ENCODE measurements at places on chromosomes 3 and 15.

GRCh38 chr15:39124155-39124552, 456.7 kb upstream of the THBS1 start:
- DNase-seq = no peak
- peaks cover 10% of the 10 kb centered on the region for H3K4me1 ChIP-seq
- no peak overlapping the region for H3K27ac ChIP-seq
- H3K27me3 ChIP-seq = peaks cover 15% of the 10 kb centered on the region
- no peak overlapping the region for H3K4me3 ChIP-seq

- no peak for DNase-seq
- H3K27me3 ChIP-seq = no peaks in the 10 kb centered on the region
- H3K4me1 ChIP-seq = peaks cover 2% of the 10 kb centered on the region
- no peak overlapping the region for H3K27ac ChIP-seq
- no peak overlapping the region for H3K4me3 ChIP-seq
- H3K36me3 ChIP-seq = no peaks in the 10 kb centered on the region
These were observed 278.7 kb upstream of the KCNMB2 start for GRCh38 chr3:178257491-178257890.

GRCh38 chr3:18288243-18288642, 136.9 kb downstream of the SATB1 start:
- H3K4me1 ChIP-seq = no peaks in the 10 kb centered on the region
- no peak overlapping the region for H3K27ac ChIP-seq
- no peaks in the 10 kb centered on the region for H3K27me3 ChIP-seq
- H3K4me3 ChIP-seq = no peak overlapping the region

- DNase-seq = no peak
- H3K27me3 ChIP-seq = peaks cover 3% of the 10 kb centered on the region
- H3K4me1 ChIP-seq = no peaks in the 10 kb centered on the region
These were observed 36.2 kb upstream of the TLE3 start for GRCh38 chr15:70133781-70134421.

GRCh38 chr3:33218446-33219174, at the start of gene SUSD5:
TSS of gene SUSD5 (minus strand) at chr3:33218810. CDS start at chr3:33218797, 13 bp downstream.
- no peaks in the 10 kb centered on the region for H3K36me3 ChIP-seq
- peaks cover 8% of the 10 kb centered on the region for H3K4me1 ChIP-seq
- peak within 1 kb of the TSS; percentile 6 for H3K4me3 ChIP-seq
- peak; percentile 31 for DNase-seq

- peaks cover 29% of the 10 kb centered on the region for H3K4me1 ChIP-seq
- H3K36me3 ChIP-seq = no peaks in the 10 kb centered on the region
- H3K27me3 ChIP-seq = no peaks in the 10 kb centered on the region
- DNase-seq = no peak
These were observed 51.5 kb upstream of the GSK3B start for GRCh38 chr3:120145542-120146285.

- peak; percentile 32 for DNase-seq
- H3K27me3 ChIP-seq = no peaks in the 10 kb centered on the region
- peaks cover 9% of the 10 kb centered on the region for H3K4me1 ChIP-seq
- peak overlapping the region; percentile 82 for H3K27ac ChIP-seq
- peaks cover 87% of the 10 kb centered on the region for H3K36me3 ChIP-seq
These were observed 36.0 kb downstream of the PSTPIP1 start for GRCh38 chr15:77030928-77031375.

DNA sequence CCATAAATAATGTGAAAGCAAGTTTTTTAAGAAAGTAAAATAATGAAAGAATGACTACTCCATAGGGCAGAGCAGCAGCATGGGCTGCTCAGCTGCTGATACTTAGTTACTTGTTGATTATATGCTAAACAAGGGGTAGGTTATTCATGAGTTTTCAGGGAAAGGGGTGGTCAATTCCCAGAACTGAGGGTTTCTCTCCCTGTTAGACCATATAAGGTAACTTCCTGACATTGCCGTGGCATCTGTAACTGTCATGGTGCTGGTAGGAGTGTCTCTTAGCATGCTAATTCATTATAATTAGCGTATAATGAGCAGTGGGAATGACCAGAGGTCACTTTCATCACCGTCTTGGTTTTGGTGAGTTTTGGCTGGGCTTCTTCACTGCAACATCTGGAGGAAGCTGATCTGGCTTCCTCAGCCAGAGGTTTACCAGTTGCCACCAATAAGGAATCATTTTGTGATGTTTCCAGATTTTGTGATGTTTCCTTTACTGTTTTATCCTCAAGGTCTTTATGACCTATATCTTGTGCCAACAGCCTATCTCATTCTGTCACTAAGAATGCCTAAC, 121.8 kb upstream of the CHL1 start:
- H3K27ac ChIP-seq = no peak overlapping the region
- peaks cover 12% of the 10 kb centered on the region for H3K27me3 ChIP-seq
- no peak for DNase-seq
- no peaks in the 10 kb centered on the region for H3K4me1 ChIP-seq
- no peak overlapping the region for H3K4me3 ChIP-seq
- no peaks in the 10 kb centered on the region for H3K36me3 ChIP-seq

GRCh38 chr3:42693530-42693930, 8.2 kb downstream of the KLHL40 start:
- H3K27me3 ChIP-seq = peaks cover 3% of the 10 kb centered on the region
- H3K27ac ChIP-seq = no peak overlapping the region
- peaks cover 3% of the 10 kb centered on the region for H3K4me1 ChIP-seq
- H3K36me3 ChIP-seq = no peaks in the 10 kb centered on the region

DNA sequence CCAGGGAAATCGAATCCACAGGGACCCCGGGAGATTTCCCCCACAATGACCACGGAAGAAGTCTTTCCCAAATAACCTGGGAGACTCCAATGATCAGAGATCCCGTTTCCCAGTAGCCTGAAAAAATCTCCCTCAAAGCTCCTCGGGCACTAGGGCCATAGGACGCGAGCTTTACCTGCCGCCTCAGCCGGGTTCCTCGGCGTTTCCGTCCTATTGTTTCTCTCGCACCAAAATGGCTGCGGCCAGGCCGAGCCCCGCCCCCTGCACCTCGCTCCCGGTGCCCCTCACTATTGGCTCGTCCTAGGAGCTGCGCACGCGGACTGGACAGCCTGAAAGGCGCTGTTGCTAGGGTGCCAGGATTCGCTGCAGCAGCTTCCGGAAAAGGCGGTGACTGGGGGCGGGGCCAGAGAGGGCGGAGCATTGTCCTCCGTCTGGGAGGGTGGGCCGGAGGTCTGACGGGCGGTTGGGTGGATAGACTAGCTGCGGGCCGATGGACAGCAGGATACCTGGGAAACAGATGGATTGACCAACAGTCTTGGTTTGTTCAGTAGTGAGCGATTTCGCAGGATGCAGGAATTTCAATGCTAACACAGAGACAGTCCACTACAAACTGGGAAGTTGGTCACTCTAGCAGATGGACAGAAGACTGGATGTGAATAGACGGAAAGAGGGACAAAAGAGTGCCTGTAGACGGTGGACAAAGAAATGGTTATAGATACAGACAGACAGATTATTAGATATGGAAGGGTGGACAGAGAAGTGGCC, at the start of gene IP6K2:
IP6K2 (minus strand) TSS at position 240 of the 765 bp plus-strand sequence. CDS start 21,930 bp downstream, outside the sequence.
- peak within 1 kb of the TSS; percentile 98 for H3K4me3 ChIP-seq
- peaks cover 44% of the 10 kb centered on the region for H3K36me3 ChIP-seq
- DNase-seq = peak; percentile 99
- peak within 1 kb of the TSS; percentile 95 for H3K27ac ChIP-seq

DNA sequence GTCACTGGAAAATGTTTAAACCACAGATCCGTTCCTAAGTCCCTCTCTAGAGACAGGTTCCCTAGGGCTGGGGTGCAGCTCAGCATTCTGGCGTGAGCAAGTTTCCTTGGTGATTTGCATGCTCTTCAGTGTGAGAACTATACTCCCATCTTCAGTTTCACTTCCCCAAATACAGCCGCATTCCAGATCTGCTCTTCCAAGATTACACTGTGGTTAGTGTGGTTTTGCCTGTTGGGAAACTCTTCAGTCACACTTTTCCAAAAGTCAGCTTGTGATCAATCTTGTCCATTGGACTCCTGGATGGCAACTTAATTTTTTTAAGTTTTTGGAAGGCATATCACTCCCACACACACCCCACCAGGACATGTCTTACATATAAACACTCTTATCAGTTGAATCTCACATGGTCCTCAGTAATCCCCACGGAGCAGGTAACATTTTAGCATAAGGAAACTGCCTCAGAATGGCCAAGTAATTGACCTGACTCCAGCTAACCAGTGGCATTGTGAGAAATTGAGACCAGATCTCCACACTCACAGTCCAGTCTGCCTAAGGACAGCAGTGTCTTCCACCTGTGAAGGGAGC, 33.5 kb upstream of the PTPN23 start:
- H3K27me3 ChIP-seq = no peaks in the 10 kb centered on the region
- H3K4me3 ChIP-seq = no peak overlapping the region
- peaks cover 48% of the 10 kb centered on the region for H3K36me3 ChIP-seq
- H3K27ac ChIP-seq = no peak overlapping the region
- peaks cover 3% of the 10 kb centered on the region for H3K4me1 ChIP-seq

GRCh38 chr3:74331711-74332110, 282.7 kb downstream of the CNTN3 start:
- H3K4me3 ChIP-seq = no peak overlapping the region
- H3K4me1 ChIP-seq = no peaks in the 10 kb centered on the region
- H3K27me3 ChIP-seq = no peaks in the 10 kb centered on the region
- no peak overlapping the region for H3K27ac ChIP-seq
- DNase-seq = no peak

DNA sequence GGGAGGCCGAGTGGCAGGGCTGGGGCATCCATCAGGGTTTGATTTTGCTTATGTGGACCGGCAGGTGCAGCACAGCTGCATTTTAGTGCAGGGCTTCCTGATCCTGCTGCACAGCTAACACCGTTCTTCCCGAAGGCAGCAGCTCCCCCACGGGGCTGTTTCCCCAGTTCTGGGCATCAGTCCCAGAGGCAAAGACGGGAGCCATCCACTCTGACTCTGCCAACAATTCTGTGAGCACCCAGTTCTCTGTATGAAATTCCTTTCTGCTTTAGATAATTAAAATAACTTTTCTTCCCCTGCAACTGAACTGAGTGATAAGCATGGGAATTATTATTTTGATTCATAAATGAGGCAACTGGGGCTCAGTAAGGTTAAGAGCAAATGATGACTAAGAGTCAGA, 262.9 kb upstream of the ATP10A start:
- no peak for DNase-seq

GRCh38 chr3:11291808-11292207, 19.6 kb downstream of the ATG7 start:
- peak overlapping the region; percentile 34 for H3K4me3 ChIP-seq
- peaks cover 65% of the 10 kb centered on the region for H3K4me1 ChIP-seq
- peak overlapping the region; percentile 94 for H3K27ac ChIP-seq

- no peak for DNase-seq
- H3K27me3 ChIP-seq = no peaks in the 10 kb centered on the region
- peaks cover 19% of the 10 kb centered on the region for H3K4me1 ChIP-seq
- H3K36me3 ChIP-seq = no peaks in the 10 kb centered on the region
These were observed 21.9 kb downstream of the LTF start for GRCh38 chr3:46442576-46443530.

DNA sequence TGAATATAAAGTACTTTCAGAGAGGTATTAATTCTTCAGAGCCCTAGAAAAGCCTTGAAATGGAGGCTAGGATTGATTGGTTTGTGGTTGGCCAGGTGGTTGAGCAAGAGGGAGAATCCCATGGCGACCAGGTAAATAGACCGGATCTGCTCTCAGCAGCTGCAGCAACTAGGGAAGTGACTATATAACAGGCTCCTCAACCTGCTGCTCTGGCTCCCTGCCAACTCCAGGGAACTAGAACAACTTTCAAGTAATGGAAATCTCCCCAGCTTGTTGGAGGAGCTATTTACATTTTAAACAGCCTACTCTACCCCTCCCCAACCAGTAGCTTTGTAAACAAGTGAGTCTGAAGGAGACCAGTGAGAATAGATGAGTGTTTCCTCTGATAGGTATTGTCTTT, 121.8 kb upstream of the CADM2 start:
- DNase-seq = no peak
- H3K4me1 ChIP-seq = no peaks in the 10 kb centered on the region
- H3K36me3 ChIP-seq = no peaks in the 10 kb centered on the region
- H3K4me3 ChIP-seq = no peak overlapping the region
- no peaks in the 10 kb centered on the region for H3K27me3 ChIP-seq

- DNase-seq = no peak
- no peaks in the 10 kb centered on the region for H3K36me3 ChIP-seq
- no peaks in the 10 kb centered on the region for H3K4me1 ChIP-seq
- no peaks in the 10 kb centered on the region for H3K27me3 ChIP-seq
- H3K27ac ChIP-seq = no peak overlapping the region
These were observed 547.1 kb downstream of the FHIT start for GRCh38 chr3:60703956-60704736.

- no peaks in the 10 kb centered on the region for H3K27me3 ChIP-seq
- peaks cover 10% of the 10 kb centered on the region for H3K36me3 ChIP-seq
- no peak overlapping the region for H3K4me3 ChIP-seq
- DNase-seq = no peak
- peaks cover 21% of the 10 kb centered on the region for H3K4me1 ChIP-seq
These were observed 26.1 kb downstream of the CMSS1 start for GRCh38 chr3:99843590-99844258.

DNA sequence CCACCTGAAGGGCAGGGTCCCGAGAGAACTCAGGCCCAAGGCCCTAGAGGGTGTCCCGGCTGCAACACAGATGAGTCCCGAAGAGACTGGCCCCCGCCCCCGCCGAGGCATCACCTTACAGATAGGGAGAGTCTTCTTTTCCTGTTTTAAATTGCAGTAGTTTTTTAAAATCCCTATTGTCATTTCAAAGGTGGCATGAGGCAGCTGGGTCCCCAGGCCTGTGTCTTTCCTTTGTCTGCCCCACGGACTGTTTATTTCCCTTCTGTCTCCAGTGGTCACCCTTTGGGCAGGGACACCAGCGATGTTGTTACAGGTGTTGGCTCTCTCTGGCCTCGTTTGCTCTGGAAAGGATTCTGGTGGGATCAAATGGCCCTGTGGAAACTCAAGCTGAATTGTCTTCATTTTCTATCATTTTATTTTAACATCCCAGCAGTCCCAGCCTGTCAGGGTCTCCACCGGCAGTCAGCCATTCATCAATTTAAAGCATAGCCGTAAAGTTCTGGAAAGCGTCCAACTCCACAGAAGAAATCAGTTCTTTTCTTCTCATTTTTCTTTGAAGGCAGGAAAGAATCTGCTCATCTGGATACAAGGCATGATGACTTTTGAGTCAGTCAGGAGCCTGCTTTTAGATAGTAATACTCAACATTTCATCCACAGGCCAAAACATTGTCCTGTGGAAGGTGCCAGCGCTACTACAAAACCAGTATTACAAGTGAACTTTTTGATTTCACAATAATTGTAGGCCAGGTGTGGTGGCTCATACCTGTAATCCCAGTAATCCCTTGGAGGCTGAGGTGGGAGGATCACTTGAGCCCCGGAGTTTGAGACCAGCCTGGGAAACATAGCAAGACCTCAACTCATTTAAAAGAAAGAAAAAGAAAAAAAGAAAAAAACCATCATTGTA, 96.2 kb downstream of the HES1 start:
- H3K4me1 ChIP-seq = no peaks in the 10 kb centered on the region
- H3K4me3 ChIP-seq = no peak overlapping the region
- no peak for DNase-seq
- peaks cover 8% of the 10 kb centered on the region for H3K27me3 ChIP-seq
- H3K36me3 ChIP-seq = no peaks in the 10 kb centered on the region
- no peak overlapping the region for H3K27ac ChIP-seq

DNA sequence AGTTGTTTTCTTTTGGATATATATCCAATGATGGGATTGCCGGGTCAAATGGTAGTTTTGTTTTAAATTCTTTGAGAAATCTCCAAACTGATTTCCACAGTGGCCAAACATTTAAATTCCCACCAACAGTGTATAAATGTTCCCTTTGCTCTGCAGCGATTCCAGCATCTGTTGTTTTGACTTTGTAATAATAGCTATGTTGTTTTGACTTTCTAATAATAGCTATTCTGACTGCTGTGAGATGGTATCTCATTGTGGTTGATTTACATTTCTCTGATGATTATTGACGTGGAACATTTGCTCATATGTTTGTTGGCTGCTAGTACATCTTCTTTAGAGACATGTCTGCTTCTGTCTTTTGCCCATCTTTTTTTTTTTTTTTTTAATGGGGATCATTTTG, 332.2 kb upstream of the GBE1 start:
- H3K4me3 ChIP-seq = no peak overlapping the region
- DNase-seq = no peak
- H3K27ac ChIP-seq = no peak overlapping the region
- H3K27me3 ChIP-seq = no peaks in the 10 kb centered on the region
- no peaks in the 10 kb centered on the region for H3K36me3 ChIP-seq

Data from activated T-cell treated with anti-CD3 and anti-CD28 coated beads, Interleukin-2, amount 50 U/mL, for 24 hours (primary cell).